Fibroblast of skin of right quadriceps (primary cell): ENCODE measurements at places on chromosomes 7 and 10.

GRCh38 chr10:13613519-13613918 lies 26.8 kb downstream of the PRPF18 start:
- DNase-seq = peak; percentile 44

- DNase-seq = peak; percentile 56
These were observed 20.2 kb downstream of the C10orf67 start for GRCh38 chr10:23324351-23324750.

DNA sequence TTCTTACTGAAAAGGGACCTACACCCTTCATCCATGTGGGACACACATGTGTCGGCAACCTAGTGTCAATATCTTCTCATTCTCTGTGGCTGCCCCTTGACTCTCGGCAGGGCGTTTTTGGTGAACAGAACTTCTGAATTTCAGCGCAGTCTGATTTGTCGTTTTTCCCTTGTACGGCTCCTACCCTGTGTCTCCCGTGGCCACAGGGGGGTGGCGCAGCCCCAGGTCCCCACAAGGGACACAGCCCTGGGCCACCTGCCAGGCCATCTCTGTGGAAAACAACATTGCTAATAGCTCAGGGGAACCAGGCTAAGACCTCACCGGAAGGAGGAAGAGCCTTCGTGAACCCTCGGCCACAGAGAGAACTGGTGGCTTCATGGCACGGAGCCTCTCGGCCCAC lies 53.1 kb upstream of the NKX6-2 start:
- DNase-seq = no peak

DNA sequence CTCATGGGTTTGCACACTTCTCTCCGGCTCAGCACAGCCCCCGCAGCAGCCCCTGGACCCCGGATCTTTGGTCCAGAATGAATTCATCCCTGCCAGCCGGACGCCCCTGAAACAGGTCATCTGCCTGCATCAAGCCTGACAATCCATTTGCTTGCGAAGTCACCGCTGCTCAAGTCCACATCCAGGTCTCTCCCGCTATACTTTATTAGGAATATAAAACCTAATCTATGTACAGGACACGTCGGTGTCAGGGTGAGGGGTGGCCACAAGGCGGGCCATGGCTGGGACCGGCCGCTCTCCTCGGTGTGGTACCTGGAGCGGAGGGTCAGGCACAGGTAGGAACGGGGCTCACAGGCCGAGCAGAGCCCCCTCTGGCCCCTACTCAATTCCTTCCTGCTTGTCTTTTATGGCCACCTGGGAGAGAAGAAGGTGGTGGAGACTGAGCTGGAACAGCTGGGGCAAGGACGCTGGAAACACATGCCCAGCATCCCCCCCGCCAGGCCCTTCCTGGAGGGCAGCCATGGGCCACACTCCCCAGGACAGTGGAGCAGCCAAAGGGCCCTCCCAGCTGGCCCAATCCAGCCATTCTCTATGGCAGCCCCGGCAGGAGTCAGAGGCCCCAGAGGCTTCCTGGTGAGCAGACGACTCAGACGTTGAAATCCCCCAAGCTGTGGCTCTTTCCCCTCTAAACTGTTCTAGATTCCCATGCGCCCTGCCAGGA lies 5.3 kb downstream of the POLR2J start:
- no peak for DNase-seq

- DNase-seq = no peak
These were observed 24.6 kb upstream of the FAM170B start for GRCh38 chr10:49158404-49158803.

GRCh38 chr7:153413540-153414287 lies 638.5 kb upstream of the DPP6 start:
- DNase-seq = no peak
